ENCODE measurements at places on chromosomes 12 and 14.
A peak's percentile ranks its signal among the peaks of the same experiment; 100 is the strongest.

- no peak for DNase-seq
Observed at GRCh38 chr12:27646149-27646548, 50.1 kb upstream of the REP15 start.

GRCh38 chr12:125185740-125186470 lies 120.7 kb downstream of the AACS start:
- peak; percentile 53 for DNase-seq

DNA sequence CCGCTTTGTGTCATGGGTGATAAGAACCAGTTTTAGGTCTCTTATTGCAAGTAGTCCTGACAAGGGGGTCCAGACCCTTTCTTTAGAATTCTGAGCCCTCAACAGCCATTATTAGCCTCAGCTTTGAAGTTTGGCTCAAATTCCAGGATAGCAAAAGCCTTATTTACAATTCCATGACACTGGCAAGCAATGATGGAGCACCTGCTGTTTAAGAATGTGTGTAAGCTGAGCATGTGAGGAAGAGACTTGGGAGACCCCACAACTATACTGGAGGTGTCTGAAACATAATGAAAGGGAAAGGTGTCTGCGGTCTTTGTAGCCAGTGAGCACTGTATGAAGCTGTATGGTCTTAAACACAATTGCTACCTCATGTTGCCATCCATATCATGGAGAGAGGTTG lies 119.8 kb downstream of the TBX5 start:
- DNase-seq: no peak

DNA sequence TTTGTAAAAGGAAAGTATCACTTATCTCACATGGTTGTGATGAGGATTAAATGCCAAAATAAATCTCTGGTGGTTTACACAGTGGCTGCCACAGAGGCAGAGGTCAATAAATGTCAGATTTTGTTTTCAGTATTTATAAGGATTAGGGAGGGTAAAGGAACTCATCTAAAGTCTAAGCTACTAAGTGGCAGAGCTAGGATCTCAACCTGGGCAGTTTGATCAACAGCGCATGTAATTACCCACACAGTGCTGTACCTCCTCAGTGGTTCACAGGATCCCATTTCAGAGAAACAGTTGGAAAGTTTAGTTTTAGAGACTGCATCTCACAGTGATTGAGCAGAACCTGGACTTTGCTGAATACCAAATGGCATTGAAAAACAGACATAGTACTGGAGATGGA lies 44.9 kb upstream of the RIC8B start:
- no peak for DNase-seq

- no peak for DNase-seq
Observed at GRCh38 chr12:131620946-131621681, 89.8 kb upstream of the SFSWAP start.

DNA sequence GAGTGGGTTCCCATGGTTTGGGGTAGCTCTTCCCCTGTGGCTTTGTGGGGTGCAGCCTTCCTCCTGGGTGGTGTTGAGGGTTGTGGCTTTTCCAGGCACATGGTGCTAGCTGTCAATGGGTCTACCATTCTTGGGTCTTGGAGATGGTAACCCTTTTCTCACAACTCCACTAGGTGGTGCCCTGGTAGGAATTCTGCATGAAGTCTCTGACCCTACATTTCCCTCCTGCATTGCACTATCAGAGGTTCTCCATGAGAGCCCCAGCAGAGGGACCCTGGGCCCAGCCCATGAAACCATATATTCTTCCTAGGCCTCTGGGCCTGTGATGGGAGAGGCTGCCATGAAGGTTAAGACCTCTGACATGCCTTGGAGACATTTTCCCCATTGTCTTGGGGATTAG lies 1093.3 kb downstream of the SLC16A7 start:
- no peak for DNase-seq

- no peak for DNase-seq
Observed at GRCh38 chr14:73896521-73896920, 9.9 kb downstream of the ZNF410 start.

DNA sequence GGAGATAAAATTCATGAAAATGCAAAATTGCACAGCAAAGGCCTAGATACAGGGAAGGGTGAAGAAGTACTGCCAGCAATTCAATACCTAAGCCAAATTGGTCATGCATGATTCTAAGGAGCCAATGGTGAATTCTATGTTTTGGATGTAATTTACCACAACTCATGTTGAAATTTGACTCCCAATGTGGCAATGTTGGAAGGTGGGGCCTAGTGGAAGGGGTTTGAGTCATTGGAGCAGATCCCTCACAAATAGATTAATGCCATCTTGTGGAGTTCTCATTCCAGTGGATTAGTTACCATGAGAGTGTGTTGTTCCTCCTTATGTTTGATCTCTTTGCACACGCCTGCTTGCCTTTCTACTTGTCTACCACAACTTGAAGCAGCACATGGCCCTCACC lies 194.0 kb upstream of the ALG10 start:
- DNase-seq: no peak

DNA sequence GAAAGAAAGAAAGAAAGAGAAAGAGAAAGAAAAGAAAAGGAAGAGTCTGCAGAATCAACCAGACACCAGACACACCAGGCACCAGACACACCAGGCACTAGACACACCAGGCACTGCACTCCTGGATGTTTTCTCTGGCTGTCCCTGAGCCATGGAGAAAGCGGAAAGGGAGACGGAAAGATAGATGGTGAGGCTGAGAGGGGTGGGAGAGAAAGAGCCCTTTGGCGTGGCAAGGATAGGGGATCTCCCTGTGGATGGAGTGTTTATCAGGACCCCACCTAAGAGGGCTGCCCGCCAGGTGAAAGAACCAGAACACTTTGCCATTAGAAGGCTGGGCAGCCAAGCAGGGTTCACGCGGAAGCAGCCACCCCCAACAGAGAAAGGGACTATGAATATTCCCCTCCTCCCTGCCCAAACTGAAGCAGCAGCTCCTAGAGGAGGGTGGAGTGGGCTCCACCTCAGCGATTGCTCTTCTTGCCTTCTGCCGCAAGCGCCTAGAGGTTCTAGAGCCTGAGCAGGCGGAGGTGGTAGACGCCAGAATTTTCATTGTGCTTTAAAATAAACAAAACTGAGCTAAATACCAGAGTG lies 13.4 kb downstream of the ST8SIA1 start:
- DNase-seq: no peak

GRCh38 chr14:31096255-31096654 lies 70.1 kb upstream of the STRN3 start:
- no peak for DNase-seq

DNA sequence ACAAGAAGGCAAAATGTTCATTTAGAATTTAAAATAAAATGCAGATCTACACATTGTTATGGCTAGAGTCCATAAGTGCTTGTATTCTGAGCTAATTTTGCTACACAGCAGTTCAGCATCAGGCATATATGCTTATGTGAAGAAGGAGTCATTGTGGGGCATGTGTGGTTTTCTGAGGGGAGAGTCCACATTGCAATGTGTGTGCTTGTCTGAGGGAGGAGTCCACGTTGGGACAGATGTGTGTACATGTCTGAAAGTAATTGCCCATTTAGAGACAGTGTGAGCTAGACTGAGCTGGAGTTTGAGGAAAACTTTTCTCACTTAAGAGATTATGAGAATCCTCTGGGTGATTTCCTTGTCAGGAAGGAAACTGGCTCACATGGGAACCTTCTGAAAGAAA lies 767.9 kb downstream of the TMEM121 start:
- DNase-seq: no peak

GRCh38 chr14:99724196-99724891 lies 40.2 kb downstream of the CYP46A1 start:
- DNase-seq: no peak

DNA sequence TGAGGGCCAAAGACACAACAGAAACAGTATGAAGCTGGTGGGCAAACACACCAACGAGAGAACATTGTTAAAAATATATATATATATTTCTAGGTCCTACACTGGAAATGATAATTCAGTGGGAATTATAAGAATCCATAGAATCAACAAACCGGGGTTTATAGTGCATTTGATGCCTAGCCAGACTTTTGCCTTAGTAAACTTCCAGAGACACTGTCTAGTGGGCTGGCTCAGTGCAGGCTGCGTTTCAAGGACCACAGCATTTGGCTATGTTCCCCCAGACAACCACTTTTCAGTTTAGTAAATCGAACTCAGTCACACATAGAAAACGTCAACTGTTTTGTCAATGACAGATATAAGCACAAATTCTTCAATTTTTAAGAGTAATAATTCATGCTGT lies 41.9 kb downstream of the SLC38A4 start:
- no peak for DNase-seq

- no peak for DNase-seq
Observed at GRCh38 chr14:49951691-49952345, 58.9 kb downstream of the ARF6 start.

DNA sequence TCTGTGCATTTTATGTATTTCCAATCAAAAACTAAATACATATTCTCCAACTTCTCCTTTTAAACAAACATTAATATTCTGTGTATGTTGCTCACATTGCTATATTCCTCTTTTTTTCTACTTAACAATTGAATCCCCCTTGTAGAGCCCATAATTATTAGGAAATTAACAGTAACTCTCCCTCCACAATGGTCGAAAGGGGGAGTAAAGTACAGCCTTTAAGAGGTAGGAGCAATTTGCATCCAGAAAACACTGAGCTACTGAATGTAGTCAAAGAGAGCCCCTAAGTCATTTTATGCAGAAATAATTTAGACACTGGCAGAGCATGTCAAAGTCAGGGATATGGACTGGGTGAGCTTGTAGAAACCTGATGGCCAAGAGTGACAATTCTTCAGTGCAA lies 57.2 kb upstream of the SCN8A start:
- no peak for DNase-seq

DNA sequence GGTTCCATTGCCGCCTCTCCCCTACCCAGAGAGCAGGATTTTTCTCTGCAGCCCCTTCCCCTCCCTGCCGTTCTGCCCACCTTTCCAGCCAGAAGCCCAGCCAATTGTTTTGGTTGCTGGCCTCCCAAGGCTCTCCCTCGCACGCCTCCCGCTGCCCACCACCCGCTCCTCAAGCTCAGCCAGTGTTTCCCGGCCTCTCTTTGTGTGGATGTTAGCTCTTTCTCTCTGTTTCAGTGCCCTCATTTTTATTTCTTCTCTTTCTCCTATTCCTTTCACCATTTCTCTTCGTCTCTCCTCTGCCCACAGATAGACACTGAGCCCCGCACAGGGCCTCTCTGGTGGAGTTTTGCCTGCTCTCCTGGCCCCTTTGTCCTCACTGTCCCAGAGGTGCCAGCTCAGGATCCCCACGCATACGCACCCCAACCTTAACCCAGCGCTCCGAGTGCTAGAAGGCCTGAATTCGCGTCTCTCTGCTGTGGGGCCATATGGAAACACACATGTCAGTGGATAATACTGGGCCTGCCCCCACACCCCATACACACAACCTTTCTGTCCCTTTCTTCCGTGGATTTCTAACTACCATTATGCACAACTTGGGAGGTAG lies 54.9 kb downstream of the SMUG1 start:
- no peak for DNase-seq

DNA sequence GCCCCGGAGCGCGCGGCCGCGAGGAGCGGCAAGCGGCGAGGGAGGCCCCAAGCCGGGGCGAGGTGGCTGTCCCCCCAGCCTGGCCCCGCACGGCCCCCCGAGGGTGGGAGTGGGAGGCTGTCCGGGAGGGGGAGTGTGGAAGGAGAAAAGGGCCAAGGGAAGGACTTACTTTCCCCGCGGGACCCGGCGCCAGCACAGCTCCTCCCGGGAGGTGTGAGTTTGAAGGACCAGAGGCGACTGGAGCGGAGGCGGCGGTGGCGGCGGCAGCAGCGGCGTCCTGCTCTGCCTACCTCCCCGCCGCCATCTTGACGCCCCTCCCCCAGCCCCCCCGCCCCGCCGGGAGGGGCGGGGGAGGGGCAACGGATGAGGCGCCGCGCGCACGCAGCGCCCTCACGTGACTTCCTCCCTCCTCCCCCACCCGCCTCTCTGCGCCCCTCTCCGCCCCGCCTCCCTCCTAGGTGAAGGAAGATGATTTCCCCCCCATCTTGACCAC lies at the start of gene SBNO1:
Gene SBNO1 (minus strand): TSS at position 316 of the 493 bp plus-strand sequence. CDS start 14,406 bp downstream, outside the sequence.
- peak; percentile 90 for DNase-seq

Data from NCI-H1105 (cell line).